ENCODE measurements at places on chromosomes 3 and 15. TPM values are rescaled to one million over a fixed set of nuclear protein-coding genes. Genes with fewer than 3 reads are reported as not detected.

The LIPC gene
- not detected for total RNA-seq

The TMA7 gene
- 279 TPM for total RNA-seq

The MUSTN1 gene
- not detected for total RNA-seq

The EHHADH gene
- total RNA-seq, result 2.8 TPM

The NANOGP8 gene
- not detected for total RNA-seq

The IGSF10 gene
- total RNA-seq, result 0.49 TPM

The GPR176 gene
- total RNA-seq, result 13.2 TPM

The TMIE gene
- total RNA-seq, result 0.13 TPM

The RASGRP1 gene
- total RNA-seq, result 0.40 TPM

The ATP13A5 gene
- not detected for total RNA-seq

The APOD gene
- 0.82 TPM for total RNA-seq

The GOLGA6L7 gene
- not detected for total RNA-seq

The PLSCR2 gene
- total RNA-seq, result not detected

The ULK4 gene
- 5.4 TPM for total RNA-seq

Data from A549 treated with RU486 at 1 μM for 4 hours (cell line).